Peyer's patch (tissue), 4 donors: ENCODE measurements at places on chromosomes 4 and X.

DNA sequence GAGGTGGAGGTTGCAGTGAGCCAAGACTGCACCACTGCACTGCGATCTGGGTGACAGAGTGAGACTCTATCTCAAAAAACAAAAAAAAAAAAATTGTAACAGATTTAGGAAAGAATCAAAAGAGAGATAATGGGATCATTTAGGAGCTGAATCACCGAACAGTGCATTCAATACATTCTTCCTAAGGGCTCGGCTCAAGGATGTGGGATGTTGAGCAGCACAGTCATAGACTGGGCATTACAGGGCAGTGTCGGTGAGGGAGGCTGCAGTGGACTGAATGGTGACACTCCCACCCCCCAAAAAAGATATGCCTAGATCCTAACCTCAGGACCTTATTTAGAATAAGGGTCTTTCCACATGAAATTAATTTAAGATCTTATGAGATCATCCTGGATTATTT, 70.0 kb downstream of the EVC2 start:
- H3K27me3 ChIP-seq, result no peaks in the 10 kb centered on the region
- DNase-seq, result no peak
- no peaks in the 10 kb centered on the region for H3K36me3 ChIP-seq
- H3K27ac ChIP-seq, result no peak overlapping the region
- no peaks in the 10 kb centered on the region for H3K4me1 ChIP-seq

DNA sequence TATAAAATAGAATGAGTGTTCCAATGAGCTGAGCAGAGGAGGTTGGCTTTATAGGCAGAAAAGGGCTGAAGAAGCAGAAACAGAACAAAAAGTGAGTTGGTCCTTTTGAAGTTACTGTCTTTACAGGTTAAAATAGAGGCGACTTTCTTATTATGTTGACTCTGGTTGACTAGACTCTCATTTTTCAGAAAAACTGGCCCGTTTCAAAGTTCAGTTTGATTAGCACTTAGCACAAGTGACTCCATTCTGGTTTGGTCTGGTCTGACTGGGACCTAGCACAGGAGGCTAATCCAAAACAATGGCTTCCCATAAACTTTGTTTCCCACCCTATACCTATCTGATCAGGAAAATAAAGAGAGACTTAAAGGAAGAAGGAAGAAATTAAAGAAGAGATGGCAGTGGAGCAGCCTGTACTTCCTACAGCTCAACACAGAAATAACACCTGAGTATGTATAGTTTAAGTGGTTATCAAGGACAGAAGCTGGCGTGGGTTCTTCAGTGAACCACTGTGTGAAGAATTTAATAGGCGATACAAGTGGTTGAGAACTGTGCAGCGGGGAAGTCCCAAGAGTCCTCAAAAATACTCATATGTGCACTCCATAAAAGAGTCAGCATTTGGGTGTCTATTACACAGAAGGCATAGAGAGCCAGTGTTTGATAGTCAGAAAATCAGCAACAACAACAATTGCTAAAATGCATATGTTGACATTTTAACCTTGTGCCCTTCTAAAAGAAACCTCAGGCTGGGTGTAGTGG, 554.8 kb upstream of the HTR2C start:
- no peaks in the 10 kb centered on the region for H3K36me3 ChIP-seq
- no peaks in the 10 kb centered on the region for H3K4me1 ChIP-seq
- no peaks in the 10 kb centered on the region for H3K27me3 ChIP-seq

DNA sequence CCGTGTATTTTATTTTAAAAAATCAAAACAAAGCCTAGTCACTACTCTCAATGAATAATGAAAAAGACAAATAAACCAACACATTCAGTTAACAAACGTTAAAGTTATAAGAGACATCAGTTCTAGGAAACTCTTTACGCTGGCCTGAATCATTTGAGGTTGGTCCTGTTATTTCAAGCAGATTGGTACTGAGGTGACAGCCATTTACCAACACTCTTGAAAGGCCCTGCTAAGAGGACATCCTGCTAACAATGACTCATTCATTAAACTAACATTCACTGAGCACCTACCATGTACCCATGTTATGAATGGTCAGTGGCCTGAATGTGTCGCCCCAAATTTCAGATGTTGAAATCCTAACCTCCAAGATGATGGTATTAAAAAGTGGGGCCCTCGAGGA, 57.1 kb upstream of the ADGRG2 start:
- H3K4me1 ChIP-seq, result no peaks in the 10 kb centered on the region
- H3K36me3 ChIP-seq, result no peaks in the 10 kb centered on the region
- no peak overlapping the region for H3K4me3 ChIP-seq
- H3K27me3 ChIP-seq, result no peaks in the 10 kb centered on the region
- H3K27ac ChIP-seq, result no peak overlapping the region
- no peak for DNase-seq

GRCh38 chr4:80078346-80079092, 5.5 kb upstream of the ANTXR2 start:
- no peak overlapping the region for H3K27ac ChIP-seq
- no peak for DNase-seq
- no peaks in the 10 kb centered on the region for H3K4me1 ChIP-seq
- H3K4me3 ChIP-seq, result no peak overlapping the region

GRCh38 chr4:168092176-168092712, at the start of gene ANXA10:
Gene ANXA10 (plus strand): TSS chr4:168092537. CDS start chr4:168092701, 164 bp downstream.
- no peaks in the 10 kb centered on the region for H3K27me3 ChIP-seq
- no peaks in the 10 kb centered on the region for H3K36me3 ChIP-seq
- H3K27ac ChIP-seq, result no peak within 1 kb of the TSS
- no peaks in the 10 kb centered on the region for H3K4me1 ChIP-seq

- H3K36me3 ChIP-seq, result no peaks in the 10 kb centered on the region
- no peak overlapping the region for H3K27ac ChIP-seq
- H3K27me3 ChIP-seq, result no peaks in the 10 kb centered on the region
Observed at GRCh38 chr4:3683744-3684421, 82.3 kb upstream of the ADRA2C start.

DNA sequence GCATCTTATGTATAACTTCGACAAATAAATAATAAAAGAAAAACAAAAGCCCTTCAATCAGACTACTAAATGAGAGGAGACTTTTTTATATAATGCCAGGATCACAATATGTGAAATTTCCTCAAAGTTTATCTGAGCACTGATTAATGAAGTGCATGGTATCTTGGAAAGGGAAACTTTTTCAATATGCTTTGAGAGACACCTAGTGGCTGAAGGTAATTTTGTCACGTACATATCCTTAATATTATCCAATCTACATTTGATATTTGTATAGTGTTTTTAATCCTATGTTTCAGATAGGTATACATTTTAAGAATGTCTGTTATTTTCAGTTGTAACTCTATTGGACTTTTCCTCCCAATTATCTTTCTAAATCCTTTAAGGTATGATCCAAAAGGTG, 146.8 kb downstream of the KLHL4 start:
- H3K27me3 ChIP-seq, result no peaks in the 10 kb centered on the region
- H3K27ac ChIP-seq, result no peak overlapping the region
- H3K4me3 ChIP-seq, result no peak overlapping the region

- H3K4me3 ChIP-seq, result no peak overlapping the region
- no peak for DNase-seq
- H3K36me3 ChIP-seq, result no peaks in the 10 kb centered on the region
- no peaks in the 10 kb centered on the region for H3K4me1 ChIP-seq
Observed at GRCh38 chr4:156628858-156629257, 342.7 kb downstream of the PDGFC start.
